ENCODE measurements at places on chromosomes 4 and X.

DNA sequence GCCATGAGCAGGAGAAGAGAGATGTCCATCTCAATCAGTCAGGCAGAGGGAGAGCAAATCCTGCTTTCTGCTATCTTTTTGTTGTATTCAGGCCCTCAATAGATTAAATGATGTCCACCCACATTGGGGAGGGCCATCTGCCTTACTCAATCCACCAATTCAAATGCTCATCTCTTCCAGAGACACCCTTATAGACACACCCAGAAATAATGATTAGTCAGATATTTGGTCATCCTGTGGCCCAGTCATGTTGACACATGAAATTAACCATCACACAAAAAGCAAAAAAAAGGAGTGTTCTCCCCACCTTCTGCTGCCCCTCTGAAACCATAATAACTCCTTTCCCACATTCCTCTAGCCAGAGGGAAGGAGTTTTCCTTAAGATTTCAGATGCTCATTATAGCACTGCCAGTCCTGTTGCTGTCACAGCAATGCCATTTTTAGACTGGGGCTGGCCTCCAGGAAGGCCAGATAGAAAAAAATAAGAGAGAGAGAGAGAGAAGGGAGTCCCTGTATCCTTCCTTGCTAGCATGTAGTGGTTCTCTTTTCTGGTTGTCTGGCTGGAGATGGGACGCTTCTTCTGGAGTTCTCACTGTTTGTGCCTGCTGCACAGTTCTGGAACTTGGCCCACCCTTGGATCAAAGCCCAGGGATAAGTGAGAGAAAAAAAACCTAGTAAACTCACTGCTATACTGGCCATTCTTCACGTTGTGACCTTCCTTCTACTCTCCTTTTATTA, 177.7 kb downstream of the RBM46 start:
- DNase-seq: no peak

DNA sequence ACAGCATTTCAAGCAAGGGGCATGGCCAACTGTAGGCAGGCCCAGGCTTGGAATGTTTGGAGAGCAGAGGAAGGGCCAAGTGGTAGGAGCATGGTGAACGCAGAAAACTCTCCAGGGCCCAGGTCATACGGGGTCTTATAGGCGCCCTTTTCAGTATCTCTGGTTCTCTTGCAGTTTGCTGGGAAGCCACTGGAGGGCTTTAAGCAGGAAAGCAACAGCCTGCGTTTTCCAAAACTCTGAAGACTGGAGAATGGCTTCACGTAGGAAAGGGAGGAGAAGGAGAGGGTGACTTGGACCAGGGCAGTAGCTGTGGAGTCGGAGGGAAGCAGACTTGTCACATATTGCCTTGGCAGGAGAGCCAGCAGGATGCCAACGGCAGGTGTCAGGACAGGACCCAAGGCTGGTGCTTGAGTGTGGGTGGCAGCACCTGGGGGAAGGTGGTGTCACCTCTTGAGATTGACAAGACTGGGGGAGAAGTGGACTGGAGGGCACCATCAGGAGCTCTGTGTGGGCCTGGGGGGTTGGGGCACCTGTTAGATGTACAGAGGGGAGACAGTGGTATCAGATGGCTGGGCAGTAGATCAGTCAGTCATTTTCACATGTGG, 21.9 kb downstream of the TKTL1 start:
- no peak for DNase-seq

DNA sequence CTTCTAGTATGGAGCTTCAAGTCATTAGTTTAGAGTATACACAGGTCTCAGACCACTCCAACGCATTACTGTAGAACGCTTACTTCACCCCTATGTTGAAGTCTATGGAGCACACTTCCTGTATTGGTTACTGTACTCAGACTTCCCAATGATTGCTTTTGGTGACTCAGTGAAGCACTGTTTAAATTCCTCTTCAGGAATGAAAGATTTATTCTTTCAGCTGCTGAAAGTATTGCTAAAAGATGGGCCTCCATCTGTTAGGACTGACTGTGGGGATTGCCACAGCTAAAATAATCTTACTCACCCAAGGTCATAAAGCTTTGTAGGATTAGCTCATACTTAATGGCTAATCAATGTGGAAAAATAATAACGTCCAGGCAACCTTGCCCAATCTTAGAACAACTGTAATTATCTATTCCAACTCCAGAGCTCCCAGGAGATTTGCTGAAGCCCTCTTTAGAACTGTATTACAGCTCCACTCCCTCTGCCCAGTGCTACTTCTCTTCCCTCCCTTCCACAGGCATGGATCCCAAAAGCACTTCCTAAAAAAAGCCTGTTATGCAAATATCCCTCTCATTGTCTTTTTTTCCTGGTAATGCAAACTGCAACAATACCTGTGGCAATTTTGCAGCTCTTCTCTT, 281.9 kb upstream of the HS3ST1 start:
- DNase-seq: no peak

- DNase-seq: no peak
Observed at GRCh38 chr4:6221851-6222760, 21.8 kb upstream of the JAKMIP1 start.

- DNase-seq: no peak
Observed at GRCh38 chr4:16818005-16818404, 80.4 kb downstream of the LDB2 start.

DNA sequence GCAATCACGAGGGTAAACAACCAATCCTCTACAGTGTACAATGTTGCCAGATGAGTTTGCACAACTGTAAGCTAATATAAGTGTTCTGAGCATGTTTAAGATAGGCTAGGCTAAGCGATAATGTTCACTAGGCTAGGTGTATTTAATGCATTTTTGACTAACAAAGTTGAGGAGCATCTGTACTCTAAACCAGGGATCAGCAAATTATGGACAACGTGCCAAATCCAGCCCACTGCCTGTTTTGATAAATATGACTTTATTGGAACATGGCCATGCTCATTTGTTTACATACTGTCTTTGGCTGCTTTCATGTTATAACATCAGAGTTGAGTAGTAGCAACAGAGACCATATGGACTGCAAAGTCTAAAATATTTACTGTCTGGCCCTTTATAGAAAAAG, 46.3 kb upstream of the ARHGEF6 start:
- no peak for DNase-seq

- DNase-seq: no peak
Observed at GRCh38 chr4:1082215-1083182, 30.9 kb downstream of the RNF212 start.

DNA sequence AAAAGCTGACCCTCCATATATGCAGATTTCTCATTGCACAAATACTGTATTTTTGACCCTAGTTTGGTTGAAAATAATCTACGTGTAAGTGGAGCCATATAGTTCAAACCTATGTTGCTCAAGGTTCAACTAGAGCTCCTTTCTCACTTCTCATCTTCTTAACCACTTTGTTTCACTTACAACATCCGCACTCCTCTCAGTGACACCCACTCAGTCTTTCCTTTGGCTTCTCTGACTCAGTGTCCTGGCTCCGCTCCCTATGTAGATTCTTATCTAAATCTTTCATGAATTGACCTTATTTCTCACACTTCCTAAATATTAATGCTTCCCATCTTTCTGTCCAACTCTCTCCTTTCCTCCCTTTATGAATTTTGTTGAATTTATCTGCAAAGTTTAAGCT, 32.9 kb upstream of the DKK2 start:
- DNase-seq: no peak

DNA sequence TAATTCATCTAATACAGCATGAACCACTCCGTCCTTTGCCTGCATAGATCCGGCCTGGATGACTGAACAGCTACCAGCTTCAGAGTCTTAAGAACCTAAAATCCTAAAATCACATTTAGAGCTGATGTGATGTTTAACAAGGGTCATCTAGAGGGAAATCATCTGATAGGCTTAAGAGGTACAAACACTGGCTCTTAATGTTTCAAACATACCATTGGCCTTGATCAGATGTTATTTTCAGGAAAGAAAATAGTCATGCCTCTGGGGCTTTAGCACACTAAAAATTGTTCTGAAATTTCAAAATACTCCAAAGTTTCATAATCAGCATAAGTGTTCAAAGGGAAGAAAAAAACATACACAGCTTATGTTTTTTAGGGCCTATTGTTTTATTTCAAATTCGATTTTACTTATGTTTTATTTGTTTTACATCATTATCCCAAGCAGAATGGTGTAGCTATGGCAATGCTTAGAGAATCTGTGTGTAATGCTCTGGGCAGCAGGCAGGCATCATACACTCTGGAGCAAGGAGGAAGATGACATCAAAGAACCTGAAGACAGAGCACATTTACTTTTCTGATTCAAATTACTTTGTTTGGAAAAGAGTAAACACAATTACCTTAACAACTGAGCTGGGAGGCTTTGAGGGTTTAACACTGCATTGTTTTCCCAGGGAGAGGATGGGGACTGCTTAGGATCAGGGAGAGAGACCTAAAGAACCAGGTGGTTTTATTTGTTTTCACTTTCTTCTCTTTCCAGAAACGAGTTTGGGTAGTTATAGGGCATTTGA, 25.3 kb upstream of the LEF1 start:
- no peak for DNase-seq

DNA sequence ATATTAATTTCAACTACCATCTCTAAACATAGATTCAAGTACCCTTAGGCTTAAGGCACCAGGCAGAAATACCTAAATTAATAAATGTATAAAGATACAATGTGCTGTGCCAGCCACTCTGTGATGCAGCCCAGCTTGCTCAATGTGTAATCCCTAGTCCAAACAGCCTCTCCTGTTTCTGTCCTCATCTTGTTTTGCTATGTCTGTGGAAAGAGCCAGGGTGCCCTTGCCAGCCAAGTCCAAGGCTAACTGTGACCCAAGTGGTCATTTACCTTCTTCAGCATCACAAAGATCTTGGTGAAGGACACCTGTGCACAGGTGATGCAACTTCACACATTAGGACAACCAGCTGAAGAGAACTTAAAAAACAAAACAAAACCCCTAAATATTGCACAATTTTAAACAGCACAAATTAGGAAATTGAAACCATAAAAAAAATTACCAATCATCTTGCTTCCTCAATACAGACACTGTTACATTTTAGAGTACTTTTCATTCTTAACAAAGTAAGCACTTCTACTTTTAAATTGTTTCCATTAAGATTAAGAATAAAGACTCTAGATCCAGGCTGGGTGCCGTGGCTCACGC, 89.6 kb downstream of the C4orf51 start:
- DNase-seq: no peak

DNA sequence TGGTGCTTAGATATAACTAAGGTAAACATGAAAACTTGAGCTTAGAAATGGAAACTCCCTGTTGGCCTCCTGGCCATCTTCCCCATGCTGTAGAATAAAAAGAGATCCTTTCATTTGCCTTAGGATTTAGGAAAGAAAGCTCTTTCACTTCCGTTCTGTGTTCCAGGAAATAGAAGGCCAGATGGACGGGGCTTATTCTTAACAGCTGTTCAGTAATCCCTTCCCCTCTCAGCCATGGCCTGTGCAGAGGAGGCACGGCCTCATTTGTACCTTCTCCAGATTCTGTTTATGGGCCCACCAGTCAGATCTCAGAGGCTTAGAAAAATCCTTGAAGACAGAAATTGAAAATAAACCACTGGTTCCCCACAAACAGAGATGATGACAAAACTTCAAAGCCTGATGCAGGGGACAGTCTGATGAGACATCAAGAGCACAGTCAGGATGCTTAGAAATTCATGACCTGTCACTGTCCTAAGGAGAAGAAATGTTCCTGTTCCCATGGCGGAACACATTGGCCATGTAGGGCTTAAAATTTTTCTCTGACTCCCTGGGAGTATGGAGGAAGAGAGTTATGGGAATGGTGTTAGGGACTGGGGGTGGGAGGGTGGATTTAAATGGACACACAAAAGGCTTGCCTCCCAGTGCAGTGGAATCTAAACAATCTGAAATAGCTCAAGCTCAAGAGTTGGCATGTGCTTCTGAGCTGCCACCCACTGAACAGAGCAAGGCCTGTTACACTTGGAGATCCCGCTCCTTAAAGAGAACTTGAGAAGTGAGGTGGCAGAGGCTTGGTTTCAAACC, 188.8 kb downstream of the SOWAHB start:
- DNase-seq: no peak

DNA sequence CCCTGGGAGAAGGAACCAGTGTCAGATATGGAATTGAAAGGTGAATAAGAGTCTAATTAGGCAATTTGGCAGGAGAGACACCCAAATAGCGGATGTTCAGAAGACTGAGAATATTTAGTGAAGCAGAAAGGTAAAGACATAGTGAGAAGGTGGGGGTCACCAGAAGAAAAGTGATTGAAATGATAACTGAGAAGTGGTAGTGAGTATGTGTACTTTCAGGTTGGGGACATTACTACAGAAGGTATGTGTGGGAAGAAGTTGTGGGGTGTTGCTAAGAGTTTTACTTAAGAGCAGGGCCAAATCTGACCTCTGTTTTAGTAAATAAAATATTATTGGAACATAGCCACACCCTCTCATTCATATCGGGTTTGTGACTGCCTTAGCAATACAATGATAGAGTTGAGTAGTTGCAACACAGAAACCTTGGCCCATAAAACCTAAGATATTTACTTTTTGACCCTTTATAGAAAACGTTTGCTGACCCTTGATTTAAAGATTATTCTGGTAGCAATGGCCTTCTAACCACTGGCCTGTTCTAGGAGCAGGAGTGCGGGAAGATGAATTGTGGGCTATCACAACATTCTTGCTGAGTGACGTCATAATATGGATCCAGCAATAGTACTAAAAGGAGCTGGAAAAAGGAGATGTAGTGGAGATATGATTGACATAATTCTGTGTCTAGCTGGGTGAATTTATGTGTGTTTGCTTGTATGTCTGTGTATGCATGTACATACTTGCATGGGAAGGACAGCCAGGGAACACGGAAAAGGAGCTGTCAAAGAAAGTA, 115.3 kb downstream of the HS3ST1 start:
- no peak for DNase-seq

- DNase-seq: no peak
Observed at GRCh38 chrX:8289523-8289922, 118.5 kb upstream of the VCX2 start.

DNA sequence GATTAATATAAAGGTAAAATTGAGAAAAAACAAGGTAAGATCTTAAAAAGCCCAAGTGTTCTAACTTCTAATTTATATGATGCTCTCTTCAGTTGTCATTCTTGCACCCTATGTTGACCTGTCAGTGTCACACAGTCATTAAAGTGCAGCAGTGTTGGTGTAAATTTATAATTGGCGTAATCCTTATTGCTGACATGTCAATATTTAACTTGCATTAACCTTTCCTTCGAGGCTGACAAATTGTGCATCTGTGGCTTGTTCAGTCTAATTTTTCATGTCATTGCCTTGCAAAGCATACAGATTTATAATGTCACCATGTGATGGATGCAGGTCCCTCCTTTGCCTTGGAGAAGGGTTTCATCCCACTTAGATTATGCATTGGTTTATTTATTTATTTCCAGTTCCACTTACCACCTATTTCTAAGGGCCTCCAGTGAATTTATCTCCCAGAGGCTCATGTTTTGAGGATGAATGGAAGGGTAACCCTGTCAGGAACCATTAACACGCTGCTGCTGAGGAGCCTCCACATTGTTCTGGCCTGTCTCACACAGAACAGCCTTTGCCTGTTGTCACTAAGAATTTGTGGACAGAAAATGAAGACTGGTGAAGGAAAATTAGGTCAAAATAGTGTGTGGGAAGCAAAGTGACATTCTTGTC, 1098.5 kb upstream of the LCORL start:
- DNase-seq: no peak

DNA sequence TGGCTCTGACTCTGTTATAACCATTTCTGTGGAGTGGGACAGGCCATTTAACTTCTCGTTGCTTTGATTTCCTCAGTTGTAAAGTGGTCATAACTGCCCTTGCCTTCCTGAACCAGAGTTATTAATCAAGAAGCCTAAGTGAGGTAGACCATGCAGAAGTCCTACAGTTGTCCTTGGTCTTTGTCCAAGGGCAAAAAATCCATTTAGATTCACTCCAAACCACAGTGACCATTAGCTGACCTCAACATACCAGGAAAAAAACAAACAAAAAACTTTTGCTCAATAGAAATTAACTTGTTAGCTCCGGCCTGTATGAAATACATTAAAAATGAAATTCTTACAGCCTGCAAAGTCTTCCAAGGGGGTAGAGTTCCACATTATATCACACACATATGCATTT, 52.7 kb downstream of the TBC1D9 start:
- no peak for DNase-seq

All from stimulated activated CD8-positive, alpha-beta memory T cell treated with anti-CD3 and anti-CD28 coated beads, Interleukin-15, amount 100 ng/mL, for 48 hours (primary cell).